Sigmoid colon (tissue), 7 donors: ENCODE measurements at places on chromosomes 7 and 10. TPM values are rescaled to one million over a fixed set of nuclear protein-coding genes. Genes with fewer than 3 reads are reported as not detected.

- no peak for DNase-seq
Observed at GRCh38 chr10:90130321-90131086, 429.1 kb downstream of the KIF20B start.

DNA sequence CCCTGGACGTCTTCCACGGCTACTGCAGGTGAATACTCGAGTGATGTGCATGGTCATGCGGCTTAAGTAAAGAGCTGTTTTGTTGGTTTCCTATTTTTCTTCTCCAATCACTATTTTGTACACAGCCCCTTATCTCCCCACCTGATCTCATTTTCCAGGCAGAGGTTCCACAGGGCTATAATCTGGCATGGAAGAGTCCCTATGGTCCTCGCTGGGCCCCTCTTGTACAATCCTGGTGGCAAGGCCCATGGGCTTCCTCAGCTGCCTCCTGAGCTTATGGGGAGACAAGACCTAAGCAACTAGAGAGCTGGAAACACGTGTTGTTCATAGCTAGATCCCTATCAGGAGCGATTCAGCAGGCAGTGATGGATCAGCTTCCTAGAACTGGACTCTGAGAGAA lies 181.3 kb upstream of the ADO start:
- DNase-seq = no peak

The AKR1C4 gene
- total RNA-seq = not detected

- DNase-seq = no peak
Observed at GRCh38 chr7:68840991-68841390, 757.3 kb upstream of the AUTS2 start.

The NYAP1 gene
- 1.1 TPM for total RNA-seq

DNA sequence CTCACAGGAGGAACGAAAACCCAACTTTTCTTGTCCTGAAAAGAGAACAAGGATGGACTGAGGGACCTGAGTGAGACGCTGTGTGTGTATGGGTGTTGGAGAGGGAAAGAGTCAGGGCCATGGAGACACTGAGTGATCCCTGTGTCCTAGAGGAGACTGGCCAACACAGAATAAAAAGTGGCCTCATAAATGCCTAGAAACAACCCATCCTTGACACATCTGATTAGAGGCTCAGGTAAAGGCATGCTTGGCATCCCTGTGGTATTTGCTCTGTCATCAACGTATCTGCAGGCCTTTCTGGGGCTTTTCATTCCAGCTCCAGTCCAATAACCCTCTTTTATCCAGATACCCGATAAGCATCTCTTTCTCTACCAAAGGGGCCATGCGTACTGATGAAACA lies 86.3 kb downstream of the FGFR2 start:
- DNase-seq = no peak

The CAPZA2 gene
- 234 TPM for total RNA-seq

DNA sequence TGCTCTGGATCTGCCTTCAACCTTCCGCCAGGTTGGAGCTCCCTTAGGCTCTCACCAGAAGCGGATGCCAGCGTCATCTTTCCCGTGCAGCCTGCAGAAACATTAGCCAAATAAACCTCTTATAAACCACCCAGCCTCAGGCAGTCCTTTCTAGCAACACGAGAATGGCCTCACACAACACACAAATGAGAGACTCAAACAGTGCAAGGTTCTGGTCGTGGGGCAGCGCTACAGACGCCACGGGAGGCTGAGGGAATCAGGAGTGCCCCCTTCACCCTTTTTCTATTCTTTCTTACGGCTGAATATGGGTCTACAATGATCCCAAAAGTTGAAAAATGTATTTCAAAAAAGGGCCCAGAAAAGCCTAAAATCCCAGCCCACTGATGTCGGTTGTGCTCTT lies 96.4 kb downstream of the FOXL3 start:
- DNase-seq = no peak

The UBE2H gene
- 78.6 TPM for total RNA-seq

- no peak for DNase-seq
Observed at GRCh38 chr10:24668247-24668646, 55.4 kb downstream of the ARHGAP21 start.

- no peak for DNase-seq
Observed at GRCh38 chr7:104848138-104848990, 165.6 kb upstream of the KMT2E start.

DNA sequence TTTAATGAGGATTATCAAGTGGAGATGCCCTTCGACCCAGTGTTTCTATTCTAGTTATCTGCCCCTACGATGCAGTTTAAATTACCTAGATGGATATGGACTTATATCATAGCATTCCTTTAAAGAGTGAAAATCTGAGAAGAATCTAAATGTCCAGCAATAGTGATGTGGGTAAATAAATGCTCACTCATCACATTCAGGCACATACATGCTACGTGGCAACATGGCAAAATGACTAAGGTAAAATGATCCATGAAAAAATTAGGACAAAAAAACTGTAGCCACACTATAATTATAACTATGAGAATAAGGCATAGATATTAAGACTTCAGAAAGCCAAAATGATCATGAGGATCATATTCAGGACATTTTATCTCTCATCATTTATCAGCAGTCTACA lies 82.4 kb upstream of the PDE1C start:
- DNase-seq = no peak

DNA sequence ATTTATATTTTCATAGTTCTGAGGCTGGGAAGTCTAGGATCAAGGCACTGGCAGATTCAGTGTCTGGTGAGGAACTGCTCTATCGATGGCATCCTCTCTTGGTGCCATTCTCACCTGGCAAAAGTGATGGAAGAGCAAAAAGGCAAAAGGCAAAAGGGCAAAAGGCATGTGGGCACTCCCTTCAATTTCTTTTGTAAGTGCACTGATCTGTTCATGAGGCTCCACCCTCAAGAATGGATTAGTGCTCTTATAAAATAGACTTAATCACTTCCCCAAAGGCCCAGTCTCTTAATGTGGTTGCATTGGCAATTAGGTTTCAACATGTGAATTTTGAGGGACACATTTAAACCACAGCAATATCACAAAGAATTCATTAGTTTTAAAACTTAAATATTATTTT lies 16.1 kb downstream of the TAS2R60 start:
- DNase-seq = no peak

- DNase-seq = peak; percentile 57
Observed at GRCh38 chr10:132298038-132298881, 9.5 kb downstream of the STK32C start.

DNA sequence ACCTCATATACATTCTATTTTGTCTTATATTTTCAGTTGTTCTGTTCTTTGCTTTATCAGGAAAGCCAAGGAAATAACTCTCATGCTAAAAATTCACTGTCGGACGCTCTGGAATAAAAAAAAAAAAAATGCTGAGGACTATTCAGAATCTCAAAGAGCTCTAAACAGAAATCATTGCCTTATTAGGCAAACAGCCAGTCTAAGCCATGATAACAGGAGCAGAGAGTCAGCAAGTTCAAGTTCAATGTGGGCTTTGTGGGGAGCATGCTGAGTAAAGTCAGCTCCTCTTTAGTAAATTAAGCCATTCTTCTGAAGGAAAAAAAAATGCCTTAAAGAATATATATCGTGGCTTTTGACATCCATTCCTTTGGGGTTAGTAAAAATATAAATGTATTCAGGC lies 13.6 kb upstream of the FAM13C start:
- no peak for DNase-seq

The PRLHR gene
- total RNA-seq = 0.49 TPM

DNA sequence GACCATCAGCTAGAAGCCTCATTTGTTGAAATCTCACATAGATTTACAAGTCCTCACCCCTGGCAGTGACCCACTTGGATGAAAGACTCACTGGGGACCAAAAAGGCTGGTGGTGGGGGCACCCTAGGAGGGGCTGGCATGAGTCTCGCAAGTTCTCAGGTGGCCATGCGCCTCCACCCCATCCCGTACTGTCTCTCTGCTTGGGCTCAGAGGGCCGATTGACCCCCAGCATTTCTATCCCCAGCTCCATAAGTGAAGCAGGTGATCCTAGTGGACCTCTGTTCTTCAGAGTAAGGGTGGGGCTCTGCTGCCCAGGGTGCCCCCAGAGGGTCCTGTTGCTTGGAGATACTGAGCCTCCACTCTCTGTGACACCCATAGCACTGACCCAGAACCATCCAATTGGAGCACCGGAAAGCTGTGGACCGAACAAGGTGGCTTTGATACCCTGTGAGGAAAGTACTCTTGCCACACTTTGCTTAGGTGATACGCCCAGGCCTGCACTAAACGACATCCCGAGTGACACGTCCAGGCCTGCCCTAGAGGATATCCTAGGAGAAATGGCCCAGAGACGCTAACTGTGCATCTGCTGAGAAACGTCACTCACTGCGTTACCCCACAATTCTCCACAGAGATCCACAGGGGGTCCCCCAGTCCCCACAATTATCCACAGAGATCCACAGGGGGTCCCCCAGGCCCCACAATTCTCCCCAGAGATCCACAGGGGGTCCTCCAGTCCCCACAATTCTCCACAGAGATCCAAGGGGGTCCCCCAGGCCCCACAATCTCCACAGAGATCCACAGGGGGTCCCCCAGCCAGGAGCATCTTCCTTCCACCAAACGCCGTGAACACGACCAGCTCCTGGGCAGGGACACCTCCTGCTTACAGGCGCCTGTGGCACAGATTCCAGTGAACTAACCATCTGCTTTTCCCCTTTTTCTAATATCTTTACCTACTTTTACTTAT lies 262.9 kb downstream of the PTPRN2 start:
- no peak for DNase-seq

DNA sequence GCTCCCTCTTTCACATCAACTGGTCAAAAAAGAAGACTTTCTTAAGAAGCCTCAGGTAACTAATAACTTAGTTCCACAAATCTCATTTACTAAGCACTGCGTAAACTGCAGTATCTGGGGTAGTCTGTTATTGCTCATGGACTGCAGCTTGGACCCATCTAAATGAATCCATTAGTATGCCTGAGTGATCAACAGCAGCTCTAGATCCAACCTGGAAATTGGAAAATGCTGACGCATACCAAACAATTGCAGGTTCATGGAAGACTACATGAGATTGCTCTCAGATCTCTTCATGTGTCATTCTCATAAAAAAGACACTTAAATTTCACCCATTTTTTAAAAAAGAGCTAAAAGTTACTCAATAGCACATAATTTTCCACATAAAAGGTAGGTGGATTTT lies 121.6 kb downstream of the IDE start:
- no peak for DNase-seq

- DNase-seq = peak; percentile 32
Observed at GRCh38 chr10:71079761-71080380, 132.5 kb upstream of the UNC5B start.

GRCh38 chr7:22469371-22470143 lies 30.4 kb downstream of the STEAP1B start:
- no peak for DNase-seq

DNA sequence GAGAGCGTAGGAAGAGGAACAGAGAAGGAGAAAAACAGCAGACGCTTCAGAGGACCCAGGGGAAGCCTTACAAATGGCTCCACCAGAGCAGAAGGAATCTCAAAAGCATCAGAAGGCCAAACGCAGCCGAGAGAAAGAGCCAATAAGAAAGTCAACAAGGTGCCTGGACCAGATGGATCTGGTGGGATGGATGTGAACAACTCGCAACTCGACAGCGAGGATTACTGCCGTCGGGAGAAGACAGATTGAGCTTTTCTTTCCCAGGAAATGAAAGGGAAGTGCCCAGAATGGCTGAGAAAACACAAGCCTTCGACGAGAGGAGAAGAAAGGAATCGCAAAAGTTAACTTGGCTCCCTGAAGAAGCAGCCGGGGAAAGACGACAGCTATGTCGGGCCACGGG lies 132.8 kb upstream of the MGMT start:
- DNase-seq = no peak

The SPDYE3 gene
- total RNA-seq = not detected

The C10orf62 gene
- not detected for total RNA-seq

- peak; percentile 84 for DNase-seq
Observed at GRCh38 chr7:84194484-84195271, at the start of gene SEMA3A. SEMA3A (minus strand) TSS chr7:84194789; CDS start chr7:84194586, 203 bp downstream.

DNA sequence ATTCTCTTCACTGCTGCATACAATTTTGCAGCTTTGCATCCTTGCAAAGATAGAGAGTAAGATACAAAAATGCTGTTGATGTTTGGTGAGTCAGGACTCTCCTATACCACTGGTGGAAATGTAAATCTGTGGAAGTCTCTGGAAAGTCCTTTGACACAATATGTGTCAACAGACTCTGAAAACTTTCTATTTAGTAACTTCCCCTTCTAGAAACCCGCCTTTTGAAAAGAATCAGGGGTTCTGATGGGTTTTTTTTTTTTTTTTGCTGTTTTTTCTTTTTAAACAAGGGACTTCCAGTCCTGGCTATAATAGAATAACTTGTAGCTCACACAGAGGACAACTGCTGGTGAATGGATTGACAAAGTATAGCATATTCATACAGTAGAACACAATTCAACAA lies 16.4 kb downstream of the NOD1 start:
- no peak for DNase-seq

DNA sequence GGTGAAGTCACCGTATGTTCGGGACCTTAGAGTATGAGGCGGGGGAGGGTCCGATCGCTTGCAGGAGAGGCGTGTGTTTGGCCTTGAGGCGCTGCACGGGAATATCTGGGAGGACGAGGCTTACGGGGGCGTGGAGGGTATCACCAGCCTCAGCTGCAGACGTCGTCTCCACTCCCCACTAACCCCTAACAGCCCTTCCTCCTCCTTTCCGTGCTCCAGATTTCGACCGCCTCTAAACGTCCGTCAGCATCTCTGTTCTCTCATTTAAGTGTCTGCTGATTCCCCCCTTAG lies 23.5 kb upstream of the ZNF12 start:
- DNase-seq = no peak

DNA sequence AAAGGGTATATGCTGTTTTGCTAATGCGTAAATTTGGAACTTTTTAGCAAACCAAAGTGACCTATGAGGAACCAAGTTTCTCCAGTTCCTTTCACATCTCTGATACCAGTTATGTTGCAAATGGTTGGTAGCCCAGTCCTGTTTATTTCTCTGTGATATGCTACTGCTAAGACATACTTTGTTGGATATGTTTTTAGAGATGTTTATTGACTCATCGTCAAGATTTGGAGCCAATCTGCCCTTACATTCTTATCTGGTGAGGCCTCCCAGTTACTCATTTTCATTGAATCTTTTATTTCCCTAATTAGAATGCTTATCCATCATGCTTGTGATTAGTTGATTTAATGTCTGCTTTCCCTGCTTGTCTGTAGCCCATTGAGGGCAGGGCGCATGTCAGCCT lies 58.9 kb downstream of the LRGUK start:
- DNase-seq = no peak

The ADAM8 gene
- 0.83 TPM for total RNA-seq

The PIK3CG gene
- 6.4 TPM for total RNA-seq

The HOXA11 gene
- total RNA-seq = 18.7 TPM

DNA sequence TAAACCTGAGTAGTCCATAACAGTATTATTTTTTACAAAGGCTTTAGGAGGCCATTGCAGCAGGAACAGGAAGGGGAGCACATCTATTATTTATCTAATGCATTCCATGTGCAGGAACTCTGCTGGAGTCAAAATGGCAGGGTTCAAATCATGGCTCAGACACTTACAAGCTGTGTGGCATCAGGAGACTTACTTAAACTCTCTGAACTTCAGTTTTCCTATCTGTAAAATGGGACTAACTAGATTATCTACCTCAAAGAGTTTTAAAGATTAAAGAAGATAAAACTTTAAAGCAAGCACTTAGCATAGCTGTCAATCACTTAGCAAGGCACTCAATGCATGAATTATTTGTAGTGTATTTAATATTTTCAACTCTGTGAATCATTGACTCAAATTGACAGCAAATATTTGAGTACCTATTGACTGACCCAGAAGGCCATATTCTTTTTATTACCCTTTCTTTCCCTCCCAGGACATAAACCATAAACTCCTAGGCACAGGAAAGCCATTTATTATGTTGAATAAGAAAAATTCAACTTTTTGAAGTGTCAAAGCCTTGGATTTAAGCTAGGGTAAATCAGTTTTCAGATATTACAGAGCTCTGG lies 115.8 kb upstream of the FAM204A start:
- no peak for DNase-seq
